ENCODE measurements at places on chromosomes 3 and 15.

DNA sequence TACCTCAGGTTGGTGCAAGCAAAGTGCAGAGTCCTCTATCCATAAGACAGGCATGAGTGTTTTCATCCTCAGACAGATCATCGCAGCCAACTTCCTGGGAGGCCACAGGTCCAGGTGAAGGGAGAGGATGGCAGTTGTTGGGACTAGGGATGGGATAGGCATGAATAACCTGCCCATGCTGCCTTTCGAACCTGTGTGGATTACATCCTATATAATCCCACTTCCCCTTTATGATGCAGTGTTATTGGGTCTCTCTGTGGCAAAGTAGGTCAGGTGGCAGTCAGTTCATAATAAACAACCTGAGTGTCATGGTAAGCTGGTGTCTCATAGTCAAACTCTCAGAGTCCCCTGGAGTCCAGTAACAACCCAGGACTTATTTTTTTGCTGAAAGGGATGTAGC, 40.4 kb downstream of the CCR3 start:
- no peaks in the 10 kb centered on the region for H3K27me3 ChIP-seq
- no peak overlapping the region for H3K4me3 ChIP-seq
- H3K27ac ChIP-seq: peak overlapping the region; percentile 2
- no peaks in the 10 kb centered on the region for H3K36me3 ChIP-seq

GRCh38 chr3:17752876-17753631, 10.6 kb upstream of the TBC1D5 start:
- H3K4me1 ChIP-seq: peaks cover 17% of the 10 kb centered on the region
- no peak overlapping the region for H3K4me3 ChIP-seq
- no peak overlapping the region for H3K27ac ChIP-seq
- no peaks in the 10 kb centered on the region for H3K36me3 ChIP-seq

DNA sequence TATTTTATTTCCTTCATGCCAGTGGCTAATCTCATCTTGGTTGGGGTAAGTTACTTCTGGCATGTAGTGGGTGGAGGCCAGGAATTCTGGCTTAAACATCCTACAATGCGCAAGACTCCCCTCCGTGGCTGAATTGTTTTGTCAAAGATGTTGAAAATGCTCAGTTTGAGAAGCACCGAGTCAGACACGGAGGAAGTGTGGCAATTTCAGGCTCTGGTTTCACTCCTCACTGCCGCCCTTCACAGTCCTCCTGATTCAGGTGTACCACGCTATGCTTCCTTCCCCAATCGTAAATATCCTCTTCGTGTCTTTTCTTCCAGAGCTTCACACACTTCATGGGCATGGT, 150.7 kb downstream of the OPA1 start:
- no peaks in the 10 kb centered on the region for H3K36me3 ChIP-seq
- H3K27ac ChIP-seq: no peak overlapping the region
- no peaks in the 10 kb centered on the region for H3K27me3 ChIP-seq
- H3K4me3 ChIP-seq: no peak overlapping the region
- DNase-seq: no peak
- H3K4me1 ChIP-seq: no peaks in the 10 kb centered on the region

- H3K27me3 ChIP-seq: no peaks in the 10 kb centered on the region
- H3K36me3 ChIP-seq: no peaks in the 10 kb centered on the region
- no peak for DNase-seq
- no peak overlapping the region for H3K4me3 ChIP-seq
These were observed 57.9 kb downstream of the EPHB1 start for GRCh38 chr3:134852893-134853351.

- no peak overlapping the region for H3K4me3 ChIP-seq
- no peaks in the 10 kb centered on the region for H3K27me3 ChIP-seq
- H3K4me1 ChIP-seq: no peaks in the 10 kb centered on the region
These were observed 61.8 kb downstream of the ITGA11 start for GRCh38 chr15:68369931-68370767.

All from CD4-positive, alpha-beta memory T cell (primary cell).